ENCODE measurements at places on chromosomes 5 and 9.

DNA sequence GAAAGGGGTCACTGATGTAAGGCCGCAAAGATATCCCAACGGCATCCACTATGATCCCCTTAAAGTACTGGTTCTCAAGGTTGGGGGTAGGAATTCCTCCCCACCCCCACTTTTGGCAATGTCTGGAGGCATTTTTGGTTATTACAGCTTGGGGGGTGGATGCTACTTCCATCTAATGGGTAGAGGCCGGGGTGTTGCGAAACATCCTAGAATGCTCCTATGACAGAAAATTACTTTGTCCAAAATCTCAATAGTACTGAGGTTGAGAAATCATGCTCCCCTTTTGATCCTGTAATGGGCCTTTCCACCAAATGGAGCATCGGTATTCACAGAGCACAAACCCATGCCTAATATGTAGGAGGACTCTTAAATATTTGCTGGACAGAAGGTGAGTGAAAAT, 20.8 kb upstream of the TCERG1 start:
- no peak for DNase-seq

DNA sequence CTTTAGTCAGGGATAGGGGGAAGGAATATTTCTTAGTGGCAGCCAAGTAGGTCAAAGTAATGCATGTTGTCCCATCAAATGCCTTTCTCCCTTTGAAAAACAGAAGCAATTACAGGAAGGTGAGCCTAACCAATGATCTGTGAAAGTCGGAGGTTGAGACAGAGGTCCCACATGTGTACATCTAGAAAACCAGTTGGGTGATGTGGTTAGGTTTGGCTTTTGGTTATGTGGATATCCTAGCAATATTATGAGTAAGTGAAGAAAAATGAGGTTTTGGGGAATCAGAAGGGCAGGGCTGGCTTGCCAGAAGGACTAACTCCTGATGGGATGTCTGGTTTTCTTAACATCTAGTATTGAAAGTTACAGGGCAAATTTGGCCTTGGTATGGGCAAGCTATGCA, 63.4 kb upstream of the PALM2AKAP2 start:
- no peak for DNase-seq

GRCh38 chr5:132883261-132883834, 9.9 kb downstream of the LEAP2 start:
- peak; percentile 77 for DNase-seq

DNA sequence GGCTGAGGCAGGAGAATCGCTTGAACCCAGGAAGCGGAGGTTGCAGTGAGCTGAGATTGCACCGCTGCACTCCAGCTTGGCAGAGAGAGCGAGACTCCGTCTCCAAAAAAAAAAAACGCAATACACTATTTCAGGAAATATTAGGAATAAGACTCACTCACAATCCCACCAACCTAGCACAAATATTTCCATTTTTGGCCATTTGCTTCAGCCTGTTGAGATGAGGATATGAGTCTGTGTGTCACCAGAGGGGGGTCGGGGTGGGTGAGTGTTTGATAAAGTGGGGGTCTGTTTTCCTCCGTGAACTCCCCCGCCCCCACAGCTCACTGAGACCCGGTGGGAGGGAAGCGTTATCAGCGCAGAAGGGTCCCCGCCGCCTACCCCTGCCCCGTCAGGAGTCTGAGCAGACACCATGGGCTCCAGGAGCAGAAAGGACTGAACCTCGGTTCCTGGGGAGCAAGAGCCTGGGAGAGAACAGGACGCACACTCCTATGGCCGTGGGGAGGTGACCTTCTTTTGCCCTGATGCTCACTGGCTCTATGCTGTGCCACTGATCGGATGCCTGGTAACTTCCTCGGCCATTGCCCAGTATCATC, 153.8 kb upstream of the PHYKPL start:
- DNase-seq, result no peak

DNA sequence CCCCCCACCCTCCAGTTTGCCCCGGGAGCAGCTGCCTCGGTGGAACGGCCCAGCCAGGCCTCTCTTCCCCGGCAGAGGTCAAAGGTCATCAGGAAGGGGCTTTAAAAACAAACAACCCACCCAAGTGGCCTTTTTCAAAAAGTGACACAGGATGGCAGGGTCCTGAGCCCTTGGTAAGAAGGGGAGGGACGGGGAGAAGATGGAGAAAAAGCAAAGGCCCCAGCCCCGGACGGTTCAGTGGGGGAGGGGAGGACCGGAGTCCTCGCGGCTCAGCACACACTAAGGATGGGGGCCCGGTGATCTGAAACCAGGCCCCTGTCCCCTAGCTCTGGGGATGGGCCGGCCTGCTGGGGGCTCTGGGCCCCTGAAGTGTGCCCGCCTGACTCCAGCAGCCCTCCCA, 1.1 kb downstream of the PRRX2 start:
- no peak for DNase-seq

DNA sequence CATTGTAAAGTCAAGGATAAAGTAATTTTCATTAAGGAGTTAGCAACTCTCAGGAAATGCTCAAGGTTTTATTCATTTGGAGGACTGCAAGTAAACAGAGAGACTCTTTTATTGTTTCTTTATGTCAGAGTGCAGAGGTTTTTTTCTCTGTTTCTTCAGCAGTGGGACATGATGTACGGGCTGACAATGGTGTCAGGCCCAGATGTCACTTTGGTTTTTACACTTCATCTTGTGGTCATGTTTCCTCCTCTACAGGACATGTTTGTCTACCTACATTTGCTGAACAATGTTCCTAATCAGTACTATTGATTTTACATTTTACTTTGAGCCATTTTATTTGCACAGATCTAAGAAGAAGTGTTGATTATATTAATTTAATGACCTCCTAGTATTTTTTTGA, 72.8 kb upstream of the PARP8 start:
- no peak for DNase-seq

DNA sequence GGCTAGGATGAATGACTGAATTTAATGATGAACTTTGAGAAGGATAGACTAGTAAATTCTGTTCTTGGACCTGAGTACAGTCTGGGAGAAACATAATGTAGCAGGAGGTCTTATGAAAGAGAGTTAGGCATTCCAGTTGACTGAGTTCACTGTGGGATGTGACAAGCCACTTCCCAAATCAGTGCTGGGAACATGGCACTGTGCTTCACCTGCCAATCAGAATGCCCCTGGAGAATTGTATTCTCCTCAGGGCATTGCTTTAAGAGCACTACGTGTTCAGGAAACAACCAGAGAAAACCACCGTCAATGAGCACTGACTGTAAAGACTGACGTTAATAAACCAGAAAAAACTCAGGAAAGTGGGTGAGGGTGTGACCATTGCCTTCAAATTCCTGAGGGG, 1.2 kb downstream of the CCDC107 start:
- DNase-seq, result no peak

- DNase-seq, result no peak
Measured at GRCh38 chr9:121896545-121896943, 196.6 kb downstream of the TTLL11 start.

GRCh38 chr5:74075501-74076484, 449.8 kb downstream of the ARHGEF28 start:
- DNase-seq, result no peak

DNA sequence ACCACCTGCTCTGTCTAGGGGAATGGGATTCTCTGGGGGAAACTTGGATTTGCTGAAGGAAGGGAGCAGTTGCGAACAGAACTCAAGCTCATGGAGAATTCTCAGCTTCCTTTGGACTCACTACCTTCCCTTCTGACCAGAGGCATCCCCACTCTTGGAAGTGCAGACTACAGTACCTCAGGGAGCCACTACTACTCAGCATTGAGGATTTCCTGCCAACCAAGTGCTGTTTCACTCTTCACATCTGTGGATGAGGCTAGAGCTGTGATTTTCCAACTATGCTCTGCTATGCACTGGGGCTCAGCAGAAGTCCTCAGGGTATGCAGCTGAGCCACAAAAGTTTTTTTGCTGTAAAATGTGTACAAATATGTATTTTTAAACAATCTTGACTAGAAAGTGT, 43.9 kb downstream of the MACROH2A1 start:
- DNase-seq, result no peak

DNA sequence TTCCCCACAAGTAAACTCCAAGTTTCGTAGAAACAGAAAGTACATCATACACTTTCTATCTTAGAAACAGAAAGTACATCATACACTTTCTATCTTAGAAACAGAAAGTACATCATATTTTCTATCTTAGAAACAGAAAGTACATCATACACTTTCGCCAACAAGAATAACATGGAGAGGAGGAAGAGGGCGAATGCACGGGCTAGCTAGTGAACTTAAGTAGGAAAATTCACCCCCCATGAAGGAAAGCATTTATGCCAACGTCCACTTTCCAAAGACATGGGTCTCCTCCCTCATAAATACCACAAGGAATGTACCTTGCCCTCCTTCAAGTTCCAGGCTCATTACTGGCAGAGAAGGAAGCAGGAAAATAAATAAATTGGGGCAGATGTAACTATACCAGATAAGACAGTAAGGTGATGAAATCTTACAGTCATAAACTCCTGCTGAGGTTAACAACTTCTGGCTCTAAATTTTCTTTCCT, 64.7 kb downstream of the FRMD3 start:
- no peak for DNase-seq

DNA sequence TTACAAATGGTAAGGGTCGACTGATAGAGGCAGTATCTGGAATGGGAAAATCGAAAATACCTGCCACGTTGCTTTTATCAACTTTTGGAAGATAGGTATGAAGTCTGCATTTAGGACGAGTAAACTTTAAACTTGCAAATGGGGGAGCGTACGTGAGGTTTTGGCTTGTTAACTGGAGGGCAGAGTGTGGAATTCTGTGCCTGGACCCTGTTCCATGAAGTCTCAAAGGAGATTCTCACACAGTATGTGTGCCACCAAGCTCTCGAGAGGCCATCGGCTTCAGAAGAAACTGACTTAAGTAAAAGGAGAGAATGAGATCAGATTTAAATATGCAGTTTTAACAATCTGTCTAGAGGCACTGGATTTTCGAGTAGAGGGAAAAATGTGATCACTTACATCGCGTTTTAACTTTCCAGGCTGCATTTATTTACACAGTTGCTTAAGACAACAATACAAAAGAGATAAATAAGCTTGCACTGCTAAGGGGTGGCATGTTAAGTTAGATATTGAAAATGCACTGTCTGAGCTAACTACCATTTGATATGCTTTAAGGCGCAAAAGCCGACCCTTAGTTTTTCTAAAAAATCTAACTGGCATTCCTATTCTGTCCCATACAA, 401.6 kb downstream of the EBF1 start:
- DNase-seq, result no peak

GRCh38 chr5:61132559-61132958, 29.7 kb downstream of the SMIM15 start:
- DNase-seq, result no peak

GRCh38 chr5:157599565-157599964, 24.0 kb upstream of the ADAM19 start:
- no peak for DNase-seq

DNA sequence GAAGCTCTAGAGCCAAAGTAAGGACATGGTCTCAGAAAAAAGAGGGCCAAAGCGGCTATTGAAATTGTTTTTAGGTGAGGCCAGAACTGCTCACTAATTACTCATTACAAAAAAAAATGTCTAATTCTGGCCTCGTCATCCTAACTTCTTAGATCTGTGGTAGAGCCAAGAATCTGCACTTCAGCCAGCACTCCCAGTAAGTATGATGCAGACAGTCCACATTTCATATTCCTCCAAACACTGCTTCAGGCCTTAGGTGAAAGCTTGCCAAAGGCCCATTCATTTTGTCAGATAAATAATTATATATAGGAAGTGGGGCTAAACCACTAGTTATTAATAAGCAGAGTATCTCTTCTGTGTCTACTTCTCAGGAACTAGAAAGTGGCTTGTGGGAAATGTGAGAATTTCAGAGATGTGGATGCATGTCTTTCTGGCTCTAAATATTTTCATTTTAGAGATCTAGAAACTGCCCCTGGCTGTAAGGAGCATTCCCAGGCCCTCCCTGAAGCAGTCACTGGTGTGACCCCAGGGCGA, 554.0 kb downstream of the TLE4 start:
- DNase-seq, result no peak

- no peak for DNase-seq
Measured at GRCh38 chr5:144436007-144436406, 265.3 kb downstream of the KCTD16 start.

- DNase-seq, result no peak
Measured at GRCh38 chr9:72843520-72844439, 109.1 kb downstream of the ALDH1A1 start.

- DNase-seq, result no peak
Measured at GRCh38 chr9:27037499-27037898, 32.0 kb upstream of the LRRC19 start.

DNA sequence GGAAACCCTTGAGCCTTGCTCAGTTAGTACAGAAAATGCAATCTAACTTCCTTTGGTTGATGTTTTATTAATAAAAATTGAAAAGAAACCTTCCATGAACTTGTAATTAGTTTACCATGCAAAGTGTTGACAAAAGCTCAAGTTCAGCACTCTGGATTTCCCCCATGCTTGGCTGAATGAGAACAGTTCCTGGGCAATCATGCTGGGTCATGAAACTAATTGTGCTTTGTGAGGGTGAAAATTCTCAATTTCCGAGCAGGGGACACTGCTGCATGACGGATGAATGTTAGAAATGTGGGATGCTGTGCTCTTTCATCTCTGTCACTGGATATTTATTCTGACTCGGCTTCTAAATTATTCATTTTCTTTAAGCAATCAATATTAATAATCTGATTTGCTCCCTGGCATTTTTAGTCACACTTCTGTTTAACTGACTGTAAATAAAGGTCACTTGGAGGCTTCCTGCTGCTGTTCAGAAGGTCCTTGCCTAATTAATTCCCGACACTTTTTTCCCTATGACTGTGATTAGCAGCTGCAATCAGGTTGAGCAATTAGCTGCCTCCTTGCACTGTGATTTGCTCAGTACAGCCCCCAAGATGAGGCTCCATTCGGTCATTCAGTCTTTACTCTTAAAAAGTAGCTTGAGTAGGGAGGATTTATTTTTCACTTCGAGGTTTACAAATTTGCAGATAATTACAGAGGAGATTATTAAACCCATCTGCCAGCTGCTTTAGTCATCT, 678.1 kb upstream of the ZNF608 start:
- no peak for DNase-seq

DNA sequence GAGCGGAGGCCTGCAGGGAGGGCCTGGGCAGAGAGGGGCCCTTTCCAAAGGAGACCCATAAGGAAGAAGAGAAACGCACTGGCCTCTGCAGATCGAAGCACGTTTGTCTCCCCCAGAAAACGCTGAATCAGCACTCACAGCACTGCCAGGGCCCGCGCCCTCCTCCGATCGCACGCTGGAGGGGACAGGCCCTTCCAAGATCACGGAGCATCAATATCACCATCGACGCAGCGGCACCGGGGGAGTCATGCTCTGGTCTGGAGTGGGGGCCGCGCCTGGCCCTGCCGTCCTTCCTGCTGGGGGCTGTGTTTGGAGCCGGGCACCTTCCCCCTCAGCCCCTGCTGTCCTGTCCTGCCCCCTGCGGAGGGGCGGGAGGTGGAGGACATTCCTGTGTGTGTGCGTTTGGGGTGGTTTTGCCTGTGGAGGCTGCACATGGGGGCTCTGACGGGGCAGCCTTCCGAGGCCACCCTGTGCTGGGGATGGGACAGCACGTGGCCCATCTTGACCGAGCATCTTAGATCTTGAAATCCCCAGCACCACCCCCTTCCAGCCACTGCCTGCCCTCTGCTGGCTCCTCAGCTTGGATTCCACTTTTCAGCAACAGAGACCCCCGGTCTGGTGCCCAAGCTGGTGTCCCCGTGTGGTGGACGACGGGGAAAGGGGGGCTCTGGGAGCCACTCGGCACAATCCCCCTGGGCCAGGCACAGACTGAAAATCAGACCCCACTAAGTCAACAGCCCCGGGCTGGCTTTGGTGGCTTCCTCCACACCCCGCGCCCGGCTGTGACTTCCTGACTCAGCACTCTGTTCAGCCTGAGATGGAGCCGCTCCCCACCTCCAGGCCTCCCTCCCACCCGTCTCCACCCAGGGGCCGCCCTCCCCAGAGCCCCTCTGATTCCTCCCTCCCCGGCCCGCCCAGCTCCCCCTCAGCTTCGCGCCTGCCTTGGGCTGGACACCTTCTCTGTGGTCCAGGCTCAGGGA, 8.3 kb downstream of the TMEM250 start:
- no peak for DNase-seq
